NCI-H526 treated with DMSO at 0.1 percent for 48 hours (cell line): ENCODE measurements at places on chromosomes 6 and 20.

DNA sequence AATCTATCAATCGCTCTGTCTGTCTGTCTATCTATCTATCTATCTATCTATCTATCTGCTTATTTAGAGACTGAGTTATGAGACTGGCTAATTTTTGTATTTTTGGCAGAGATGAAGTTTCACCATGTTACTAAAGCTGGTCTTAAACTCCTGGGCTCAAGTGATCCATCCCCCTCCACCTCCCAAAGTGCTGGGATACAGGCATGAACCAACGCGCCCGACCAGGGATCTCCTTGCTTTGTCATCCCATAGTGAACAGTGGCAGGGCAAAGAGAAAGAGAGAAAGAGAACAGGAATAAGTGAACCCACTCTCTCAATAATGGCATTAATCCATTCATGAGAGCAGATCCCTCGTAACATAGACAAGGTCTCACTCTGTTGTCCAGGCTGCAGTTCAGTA is 66.4 kb upstream of the DSP start:
- no peak for DNase-seq

GRCh38 chr6:143128681-143129015 is 68.0 kb downstream of the AIG1 start:
- DNase-seq: no peak

DNA sequence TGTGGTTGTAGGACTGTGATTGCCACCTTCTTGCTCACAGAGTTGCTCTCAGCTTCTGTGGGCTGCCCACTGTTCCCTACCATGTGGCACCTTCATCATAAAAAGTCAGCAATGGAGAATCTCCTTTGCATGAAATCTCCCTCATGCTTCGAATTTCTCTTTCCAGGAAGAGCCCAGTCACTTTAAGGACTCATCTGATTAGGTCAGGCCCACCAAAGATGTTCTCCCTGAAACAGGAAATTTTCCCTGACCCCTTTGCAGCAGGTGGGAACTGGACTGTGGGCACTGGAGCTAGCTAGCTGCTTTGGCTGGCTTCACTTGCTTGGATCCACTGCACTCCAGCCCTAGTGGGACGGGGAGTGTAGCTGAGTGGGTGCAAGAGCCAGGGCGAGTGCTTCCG is 47.7 kb upstream of the FAM184A start:
- no peak for DNase-seq

- peak; percentile 76 for DNase-seq
These were observed 262.8 kb downstream of the TBC1D7 start for GRCh38 chr6:13065581-13065980.

- DNase-seq: no peak
These were observed 4.4 kb upstream of the C20orf144 start for GRCh38 chr20:33657704-33658095.

DNA sequence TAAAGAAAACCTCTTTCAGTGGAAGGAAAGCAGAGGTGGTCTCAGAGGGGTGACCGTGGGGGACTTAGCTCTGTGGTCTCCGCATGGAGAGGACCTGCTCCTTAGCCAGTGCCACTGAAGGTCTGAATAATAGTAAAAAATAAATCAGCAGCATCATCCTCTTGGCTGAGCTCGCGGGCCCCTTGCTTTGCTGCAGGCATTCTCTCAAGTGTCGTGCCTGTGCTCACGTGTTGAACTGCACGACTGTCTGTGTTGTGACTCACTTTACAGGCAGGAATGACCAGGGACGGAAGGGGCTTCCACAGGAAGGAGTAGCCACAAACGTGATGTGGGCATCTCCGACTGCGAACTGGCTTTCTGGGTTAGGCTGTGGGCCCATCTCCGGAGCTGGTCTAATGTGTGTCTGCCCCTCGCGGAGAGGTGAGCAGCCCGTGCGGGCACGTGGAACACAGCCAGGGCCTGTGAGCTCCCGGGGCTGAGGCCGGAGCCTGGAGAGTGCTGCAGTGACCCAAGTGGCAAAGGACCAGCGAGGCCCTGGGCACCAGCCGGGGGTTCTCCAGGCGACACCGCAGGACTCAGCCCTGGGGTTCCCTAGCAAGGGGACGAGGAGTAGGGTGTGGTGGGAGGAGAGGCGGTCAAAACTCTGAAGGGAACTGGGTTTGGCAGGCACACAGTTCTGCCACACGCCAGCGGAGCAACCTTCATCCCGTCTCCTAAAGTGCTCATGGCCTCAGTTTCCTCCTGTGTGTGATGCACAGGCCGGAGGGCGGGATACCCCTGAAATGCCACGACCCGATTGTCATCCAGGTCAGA is 89.2 kb downstream of the RAMACL start:
- no peak for DNase-seq

DNA sequence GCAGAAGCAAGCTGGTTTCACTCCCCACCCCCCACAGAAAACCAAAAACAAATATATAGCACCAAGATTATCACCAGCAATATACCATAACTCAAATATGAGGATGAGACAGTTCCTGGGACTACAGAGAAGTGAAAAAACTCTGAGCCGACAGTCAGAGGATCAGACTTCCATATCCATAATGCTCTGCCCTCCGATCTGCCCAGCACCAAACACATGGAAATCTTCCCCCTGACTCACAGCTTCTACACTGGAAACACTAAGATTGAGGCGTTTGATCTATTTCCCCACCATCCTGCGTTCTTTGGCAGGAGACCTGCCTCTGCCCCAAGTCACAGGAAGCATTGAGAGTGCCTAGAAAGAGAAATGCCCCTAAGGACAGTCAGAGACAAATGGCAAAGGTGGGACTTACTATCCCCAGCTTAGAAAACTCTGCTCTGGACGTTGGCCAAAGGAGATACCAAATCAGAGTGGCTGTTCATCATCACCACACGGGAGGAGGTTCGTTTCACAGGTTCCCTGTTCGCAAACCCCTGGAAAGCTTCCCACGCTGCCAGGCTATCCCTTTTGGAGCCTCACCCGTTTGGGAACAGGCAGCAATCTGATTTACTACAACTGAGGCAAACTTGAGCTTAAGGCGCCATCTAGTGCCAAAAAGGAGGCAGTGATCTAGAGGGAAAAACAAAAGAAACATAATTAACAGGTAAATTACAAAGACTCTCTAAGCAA is 48.7 kb upstream of the SRSF6 start:
- peak; percentile 29 for DNase-seq

DNA sequence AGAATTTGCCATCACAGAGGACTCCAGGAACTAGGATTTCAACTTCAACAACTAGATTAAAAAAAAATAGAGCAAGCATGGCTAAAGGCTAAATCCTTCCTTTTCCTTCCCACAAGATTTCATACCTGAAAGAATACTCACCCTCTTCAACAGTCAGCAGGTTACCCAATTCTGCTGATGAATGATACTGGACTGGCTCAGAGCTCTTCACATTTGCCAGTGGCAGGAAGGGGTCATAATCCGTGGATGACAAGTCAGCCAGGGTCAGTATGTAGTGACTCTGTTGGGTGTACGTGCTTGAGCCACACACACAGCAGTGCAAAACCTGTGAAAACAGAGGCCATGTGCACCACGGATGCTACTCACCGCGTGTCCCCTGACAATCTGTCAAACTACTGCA is 152.9 kb downstream of the INSM1 start:
- DNase-seq: no peak

DNA sequence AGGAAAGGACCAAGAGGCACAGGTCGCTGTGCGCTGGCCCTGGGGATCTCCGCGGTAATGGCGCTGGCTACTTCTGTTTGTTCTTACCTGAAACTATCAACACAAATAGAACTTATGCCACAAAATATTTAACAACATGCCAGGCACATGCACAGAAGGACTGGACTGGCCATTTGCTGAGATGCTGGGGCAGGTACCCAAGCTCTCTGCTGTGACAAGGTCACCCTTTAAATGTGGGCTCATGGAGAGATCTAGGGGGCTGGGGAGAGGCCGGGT is 28.0 kb upstream of the PXDC1 start:
- DNase-seq: no peak

GRCh38 chr20:16528078-16528477 is 45.2 kb downstream of the KIF16B start:
- peak; percentile 19 for DNase-seq

DNA sequence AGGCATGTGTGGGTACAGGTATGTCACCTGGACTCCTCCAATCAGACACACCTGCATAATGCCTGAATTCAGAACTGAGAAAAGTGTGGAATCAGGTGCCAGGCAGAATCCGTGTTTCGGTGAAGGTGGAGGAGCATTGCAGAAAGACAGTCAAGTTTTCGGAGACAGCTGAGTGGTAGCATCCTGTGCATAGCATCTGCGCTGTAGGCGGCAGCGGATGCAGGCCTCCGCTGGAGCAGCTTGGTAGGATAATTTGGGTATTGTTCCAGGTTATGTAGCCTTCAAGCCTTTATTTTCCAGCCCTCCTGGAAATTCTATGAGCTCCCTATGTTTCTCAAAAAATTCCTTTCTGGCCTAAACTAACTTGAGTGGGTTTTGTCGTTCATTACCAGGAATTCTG is 15.5 kb upstream of the ARMC2 start:
- DNase-seq: no peak

DNA sequence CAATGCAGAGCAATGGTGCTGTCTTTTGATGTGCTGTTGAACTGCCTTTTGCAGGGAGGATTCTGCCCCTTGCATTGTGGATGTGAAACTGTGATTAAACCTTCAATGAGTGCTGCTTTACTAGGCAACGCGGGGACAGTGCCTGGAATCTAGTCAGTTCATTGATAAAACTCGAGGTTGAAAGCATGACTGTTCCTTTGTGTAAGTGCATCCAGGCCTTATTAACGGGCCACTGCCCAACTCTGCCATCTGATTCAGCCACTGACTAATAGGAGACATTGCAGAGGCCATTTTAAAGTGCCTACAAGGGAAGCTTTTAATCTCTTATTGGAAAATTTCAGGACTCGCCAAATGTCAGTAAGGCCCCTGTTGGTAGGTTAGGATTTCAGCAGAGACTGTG is 49.3 kb downstream of the SLC35F1 start:
- DNase-seq: no peak

DNA sequence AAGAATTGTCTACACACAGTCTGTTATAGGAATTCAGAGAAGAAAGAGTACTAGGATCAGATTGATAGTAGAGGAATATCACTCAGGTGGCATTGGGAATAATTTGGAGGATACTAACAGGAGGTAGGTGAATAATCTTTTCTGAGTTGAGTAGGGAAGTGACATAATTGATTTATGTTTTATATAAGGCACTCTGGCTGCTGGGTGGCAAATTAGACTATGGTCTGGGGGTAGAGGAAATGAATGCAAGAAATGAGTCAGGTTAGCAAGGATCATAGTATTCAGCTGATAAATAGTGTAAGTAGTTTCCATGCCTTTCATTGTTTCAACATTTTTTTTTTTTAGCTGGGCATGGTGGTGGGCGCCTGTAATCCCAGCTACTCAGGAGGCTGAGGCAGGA is 113.3 kb downstream of the CDKAL1 start:
- no peak for DNase-seq

DNA sequence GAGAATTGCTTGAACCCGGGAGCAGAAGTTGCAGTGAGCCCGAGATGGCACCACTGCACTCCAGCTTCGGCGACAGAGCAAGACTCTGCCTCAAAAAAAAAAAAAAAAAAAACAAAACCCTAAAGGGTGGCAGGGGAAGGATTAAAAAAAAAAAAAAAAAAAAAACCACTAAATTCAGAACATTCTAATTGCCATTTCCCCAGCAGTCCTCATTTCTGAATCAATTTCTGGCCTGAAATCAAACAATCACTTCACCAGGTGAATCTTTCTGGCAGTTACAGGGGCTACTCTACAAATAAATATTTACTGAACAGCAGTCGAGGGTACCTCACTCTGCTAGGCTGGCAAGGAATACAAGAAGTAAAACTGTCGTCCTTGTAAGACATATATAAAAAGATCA is 1.2 kb downstream of the UQCC1 start:
- DNase-seq: no peak

- DNase-seq: no peak
These were observed 108.4 kb downstream of the JAG1 start for GRCh38 chr20:10565191-10565921.

DNA sequence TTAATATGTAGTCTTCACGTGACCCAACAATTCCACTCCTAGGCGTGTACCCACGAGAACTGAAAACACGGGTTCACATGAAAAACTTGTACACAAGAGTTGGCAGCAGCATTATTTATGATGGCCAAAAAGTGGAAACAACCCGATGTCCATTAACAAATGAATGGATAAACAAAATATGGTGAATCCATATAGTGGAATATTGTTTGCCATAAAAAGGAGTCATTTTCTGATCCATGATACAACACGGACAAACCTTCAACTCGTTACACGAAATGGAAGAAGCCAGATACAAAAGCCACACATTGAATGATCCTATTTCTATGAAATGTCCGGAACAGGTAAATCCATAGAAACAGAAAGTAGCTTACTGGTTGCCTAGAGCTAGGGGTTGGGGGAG is 78.4 kb downstream of the BMP7 start:
- DNase-seq: no peak

GRCh38 chr6:34011264-34011663 is 134.6 kb downstream of the GRM4 start:
- DNase-seq: no peak

DNA sequence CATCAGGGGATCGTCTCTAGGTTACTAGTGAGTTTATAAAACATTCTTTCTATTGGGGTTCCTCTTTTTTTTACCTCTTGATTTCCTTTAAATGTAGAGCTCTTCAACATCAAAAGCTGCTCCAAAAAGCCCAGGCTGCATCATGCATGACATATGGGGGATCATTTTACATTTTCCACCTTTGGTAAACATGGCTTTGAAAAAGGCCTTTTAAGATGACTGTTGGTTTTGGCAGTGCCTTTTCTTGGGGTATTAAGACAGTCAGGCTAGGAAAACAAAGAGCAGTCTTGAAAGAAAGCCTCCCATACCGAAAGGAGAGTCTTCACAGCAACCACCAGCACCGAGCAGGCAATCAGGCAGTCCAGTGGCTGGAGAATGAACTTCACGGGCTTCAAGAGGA is 73.2 kb downstream of the NPEPL1 start:
- no peak for DNase-seq

- DNase-seq: no peak
These were observed 422.9 kb upstream of the AGPAT4 start for GRCh38 chr6:161696801-161697200.

- DNase-seq: no peak
These were observed 179.3 kb upstream of the DTNBP1 start for GRCh38 chr6:15841937-15842726.

DNA sequence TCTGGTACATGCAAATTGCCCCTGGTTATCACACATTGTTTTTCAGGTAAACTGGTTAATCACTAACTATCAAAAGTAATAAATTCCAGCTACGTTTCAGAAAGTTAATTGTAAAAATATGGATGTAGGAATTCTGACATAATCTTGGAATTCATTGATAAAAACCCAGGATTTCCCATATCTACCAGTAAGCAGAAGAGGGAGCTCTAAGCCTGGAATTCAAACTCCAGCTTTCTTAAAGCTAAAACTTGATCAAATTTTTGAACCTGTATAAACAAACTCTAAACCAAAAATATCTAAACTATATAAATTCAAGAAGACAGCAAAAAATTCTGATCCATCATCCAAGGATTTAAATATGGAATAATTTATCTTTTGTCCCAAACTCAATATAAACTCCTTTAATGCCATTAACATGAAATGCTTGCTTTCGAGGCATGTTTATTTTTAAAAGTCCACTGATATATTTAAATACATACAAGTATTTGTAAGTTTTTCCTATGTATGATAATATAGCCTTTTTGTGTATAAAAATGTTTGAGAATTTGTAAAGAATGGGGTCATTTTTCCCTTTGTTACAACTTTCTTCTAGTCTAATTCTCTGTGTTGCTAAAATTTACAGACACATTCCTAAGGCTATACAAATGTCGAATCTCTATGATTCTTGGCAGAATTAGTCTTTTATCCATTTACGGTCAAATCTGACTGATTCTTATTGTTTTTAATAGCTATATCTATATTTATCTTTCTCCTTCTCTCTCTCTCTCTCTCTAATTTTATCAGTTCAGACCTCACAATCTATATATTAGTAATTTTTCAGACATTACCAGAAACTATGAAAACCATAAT is 91.4 kb upstream of the RNF217 start:
- peak; percentile 43 for DNase-seq
